ENCODE measurements at places on chromosomes 2 and 18. TPM values are rescaled to one million over a fixed set of nuclear protein-coding genes. Genes with fewer than 3 reads are reported as not detected.

DNA sequence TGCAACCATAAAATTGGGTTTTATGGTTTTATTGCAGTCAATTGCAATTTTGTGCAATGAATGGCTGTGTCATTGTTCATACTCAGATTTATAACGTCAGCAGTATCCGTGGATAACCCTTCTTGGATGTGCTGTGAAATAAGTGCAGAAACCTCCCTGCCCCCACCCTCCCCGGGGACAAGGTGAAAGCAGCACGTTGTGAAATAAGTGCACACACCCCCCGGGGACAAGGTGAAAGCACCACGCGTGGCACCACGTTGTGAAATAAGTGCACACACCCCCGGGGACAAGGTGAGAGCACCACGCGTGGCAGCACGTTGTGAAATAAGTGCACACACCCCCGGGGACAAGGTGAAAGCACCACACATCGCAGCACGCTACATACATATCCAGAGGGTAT is 93.6 kb upstream of the NFATC1 start:
- H3K4me1 ChIP-seq = no peaks in the 10 kb centered on the region
- H3K36me3 ChIP-seq = peaks cover 16% of the 10 kb centered on the region
- H3K4me3 ChIP-seq = no peak overlapping the region
- no peak overlapping the region for H3K27ac ChIP-seq
- no peaks in the 10 kb centered on the region for H3K27me3 ChIP-seq

DNA sequence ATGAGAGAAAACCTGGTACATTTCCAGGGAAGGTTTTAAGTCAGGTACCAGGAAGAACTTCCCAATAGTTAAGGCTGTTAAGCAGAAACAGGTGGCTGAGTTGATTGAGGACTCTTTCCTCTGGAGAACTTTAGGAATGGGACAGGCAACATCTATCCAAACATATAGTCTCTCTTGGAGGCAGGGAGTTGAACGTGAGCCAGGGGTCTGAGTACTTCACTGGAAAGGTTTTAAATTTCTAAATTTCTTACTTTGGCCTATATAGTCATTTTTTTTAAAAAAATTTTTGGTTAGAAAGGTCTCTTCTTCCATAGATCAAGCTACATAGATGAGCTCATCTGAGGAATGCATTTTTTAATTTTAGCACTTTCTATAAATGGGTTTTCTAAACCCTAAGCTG is 261.4 kb upstream of the TCF4 start:
- DNase-seq = no peak
- H3K4me1 ChIP-seq = no peaks in the 10 kb centered on the region
- no peak overlapping the region for H3K27ac ChIP-seq
- H3K27me3 ChIP-seq = no peaks in the 10 kb centered on the region
- H3K4me3 ChIP-seq = no peak overlapping the region

GRCh38 chr2:236167297-236168109 is 683 bp downstream of the GBX2 start:
- no peak for DNase-seq
- peaks cover 11% of the 10 kb centered on the region for H3K4me1 ChIP-seq
- peaks cover 62% of the 10 kb centered on the region for H3K27me3 ChIP-seq
- H3K4me3 ChIP-seq = no peak overlapping the region

CNGA3 gene
- total RNA-seq = not detected

PLB1 gene
- total RNA-seq = 1.1 TPM

DNA sequence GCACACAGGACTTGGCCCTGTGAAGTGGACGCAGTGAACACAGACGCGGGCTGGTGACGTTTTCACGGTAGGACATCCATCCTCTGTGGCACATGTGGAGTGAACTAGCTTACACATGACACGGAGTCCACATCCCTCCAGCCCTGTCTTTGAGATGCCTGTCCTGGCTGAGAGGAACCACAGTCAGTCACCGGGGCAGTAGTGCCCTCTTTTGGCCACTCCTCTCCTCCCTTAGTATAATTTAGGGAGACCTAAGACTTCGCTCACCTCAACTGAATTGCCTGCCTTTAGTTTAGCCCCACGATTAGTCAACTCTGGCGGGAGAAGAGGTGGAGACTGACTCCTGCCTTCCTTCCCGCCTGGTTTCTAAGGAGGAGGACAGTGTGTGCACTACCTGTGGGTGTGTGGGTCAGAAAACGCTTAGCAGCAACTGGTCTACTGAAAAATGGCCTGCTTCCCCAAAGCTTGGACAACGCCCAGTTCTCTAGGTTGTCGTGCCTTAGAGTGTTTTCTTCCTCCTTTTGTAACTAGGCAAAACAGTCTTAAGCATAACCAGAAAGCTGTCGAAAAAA is 70.6 kb downstream of the MBP start:
- H3K27ac ChIP-seq = peak overlapping the region; percentile 98
- peak; percentile 42 for DNase-seq
- peaks cover 62% of the 10 kb centered on the region for H3K36me3 ChIP-seq
- H3K4me3 ChIP-seq = peak overlapping the region; percentile 47
